CD4-positive, alpha-beta T cell treated with Interferon alpha-2 for 1 hour (primary cell): ENCODE measurements at places on chromosomes 6 and 20.

DNA sequence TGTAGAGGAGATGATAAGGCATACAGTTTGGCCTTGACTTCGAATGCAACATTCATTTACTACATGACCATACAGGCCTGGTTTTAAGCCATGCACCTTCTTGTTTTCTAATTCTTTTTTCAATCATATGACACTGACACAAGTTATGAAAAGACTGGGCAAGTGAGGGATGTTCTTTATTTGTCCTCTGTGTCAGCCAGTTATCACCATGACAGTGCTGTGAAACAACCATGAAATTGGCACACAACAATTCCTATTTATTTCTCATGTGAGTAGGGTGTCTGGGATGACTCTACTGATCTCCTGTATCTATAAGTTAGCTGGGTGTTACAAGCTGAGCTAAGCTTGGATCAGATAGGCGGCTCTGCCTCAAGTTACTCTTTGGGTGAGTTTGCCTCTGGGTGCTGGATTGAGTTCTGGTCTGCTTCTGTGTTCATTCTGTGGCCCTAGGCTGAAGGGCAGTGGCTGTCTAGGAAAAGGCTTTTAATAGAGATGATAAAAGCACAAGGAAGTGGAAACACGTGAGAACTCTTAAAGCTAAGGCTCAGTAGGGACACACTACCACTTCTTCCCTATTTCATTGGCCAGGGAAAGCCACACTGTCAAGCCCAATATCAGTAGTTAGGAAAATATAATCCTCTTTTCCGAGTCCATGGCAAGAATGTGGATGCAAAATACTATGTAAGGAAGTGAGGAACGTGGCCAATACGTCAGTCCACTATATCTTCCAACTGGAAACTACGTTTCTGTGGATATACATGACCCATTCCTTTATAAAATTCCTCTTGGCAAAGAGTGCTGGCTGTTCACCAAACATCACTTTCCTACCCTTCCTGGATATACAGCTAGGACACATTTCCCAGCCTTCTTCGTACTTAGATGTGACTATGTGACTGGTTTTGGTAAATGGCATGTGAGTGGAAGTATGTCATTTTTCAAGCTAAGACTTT, 126.2 kb upstream of the RNF24 start:
- no peak for DNase-seq

GRCh38 chr6:3753228-3753835, 1.8 kb upstream of the PXDC1 start:
- DNase-seq = no peak

- DNase-seq = no peak
Observed at GRCh38 chr6:14472986-14473337, 355.4 kb downstream of the CD83 start.

DNA sequence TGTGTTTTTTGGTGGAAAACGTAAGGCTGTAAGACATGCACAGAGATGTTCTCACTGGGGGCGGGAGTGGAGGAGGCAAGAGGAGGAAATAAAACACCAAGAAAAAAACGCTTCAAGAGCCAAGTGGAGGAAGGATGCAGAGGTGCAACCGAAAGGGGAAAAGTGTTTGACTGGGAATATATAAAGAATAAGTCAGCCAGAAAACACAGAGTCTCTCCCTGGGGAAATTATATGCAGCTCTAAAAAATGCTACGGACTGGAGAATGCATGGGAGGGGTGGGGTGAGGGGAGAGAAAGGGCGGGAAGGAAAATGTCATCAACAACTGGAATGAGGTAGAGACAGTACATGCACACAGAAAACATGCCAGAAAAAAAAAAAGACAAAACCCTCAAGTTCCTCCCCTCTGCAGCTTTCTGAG, 133.5 kb downstream of the SCML4 start:
- DNase-seq = no peak

DNA sequence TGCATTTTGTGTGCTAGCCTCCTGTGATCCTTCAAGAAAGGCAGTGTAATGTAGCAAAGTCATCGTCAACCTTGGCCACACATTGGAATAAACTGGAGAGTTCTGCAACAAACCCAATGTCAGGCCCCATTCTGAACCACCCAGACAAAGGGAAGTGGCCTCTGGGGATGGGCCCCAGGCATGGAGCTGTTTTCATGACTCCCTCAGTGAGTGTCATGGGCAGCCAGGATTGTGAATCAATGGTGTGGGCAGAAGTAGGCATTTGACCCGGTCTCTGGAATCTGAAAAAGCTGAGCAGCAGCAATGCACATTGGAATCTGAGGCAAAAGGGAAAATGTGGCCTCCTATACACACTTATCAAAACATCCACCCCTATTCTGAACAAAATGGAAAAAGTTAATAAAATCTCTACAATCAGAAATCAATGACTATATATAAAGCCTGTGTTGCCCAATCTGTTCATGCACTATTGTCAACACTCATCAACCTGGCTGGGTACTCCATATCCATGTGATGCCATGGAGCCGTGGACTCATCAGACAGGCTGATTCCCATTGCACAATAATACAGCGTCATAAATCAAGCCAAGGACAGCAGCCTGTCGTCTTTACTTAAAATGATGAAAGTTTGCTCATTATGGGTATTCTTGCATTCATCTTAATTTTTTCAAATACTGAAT, 134.9 kb upstream of the STMND1 start:
- no peak for DNase-seq

- no peak for DNase-seq
Observed at GRCh38 chr20:16229813-16230212, 343.4 kb downstream of the KIF16B start.

- DNase-seq = no peak
Observed at GRCh38 chr20:40679184-40679583, 9.9 kb downstream of the MAFB start.

DNA sequence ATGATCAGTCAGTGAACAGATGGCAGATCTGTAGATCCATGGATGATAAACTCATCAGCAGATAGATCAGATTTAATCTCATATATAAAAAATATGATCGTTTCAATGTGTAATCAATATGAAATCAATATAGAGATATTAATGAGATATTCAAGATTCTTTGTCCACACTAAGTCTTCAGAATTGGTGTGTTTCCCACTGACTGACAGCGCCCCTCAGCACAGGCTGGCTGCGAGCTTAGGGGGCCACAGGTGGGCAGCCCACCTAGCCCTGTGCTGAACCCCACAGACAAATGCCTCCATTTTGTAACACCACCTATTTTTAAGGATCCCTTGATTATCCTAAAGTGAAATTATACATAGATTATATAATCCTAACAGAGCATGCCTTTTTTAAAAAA, 32.3 kb downstream of the FRMD1 start:
- DNase-seq = no peak

DNA sequence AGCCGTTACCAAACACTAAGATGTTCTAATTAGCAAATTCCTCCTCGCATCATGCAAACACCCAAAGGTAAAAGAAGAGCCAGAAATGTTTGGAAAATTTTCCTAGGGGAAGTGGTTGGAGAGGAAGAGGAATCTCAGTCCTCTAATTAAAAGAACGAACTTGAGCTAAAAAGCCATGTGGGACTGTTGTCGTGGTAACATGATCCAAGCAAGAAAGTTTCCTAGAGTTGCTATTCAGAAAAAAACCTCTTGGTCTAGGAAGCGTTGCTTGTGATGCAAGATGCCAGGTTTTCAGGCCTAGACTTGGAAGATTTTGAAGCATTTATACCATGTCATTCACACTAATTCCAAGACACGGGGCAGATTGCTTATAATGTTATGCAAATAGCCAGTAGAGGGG, 106.8 kb upstream of the DOK5 start:
- DNase-seq = no peak

DNA sequence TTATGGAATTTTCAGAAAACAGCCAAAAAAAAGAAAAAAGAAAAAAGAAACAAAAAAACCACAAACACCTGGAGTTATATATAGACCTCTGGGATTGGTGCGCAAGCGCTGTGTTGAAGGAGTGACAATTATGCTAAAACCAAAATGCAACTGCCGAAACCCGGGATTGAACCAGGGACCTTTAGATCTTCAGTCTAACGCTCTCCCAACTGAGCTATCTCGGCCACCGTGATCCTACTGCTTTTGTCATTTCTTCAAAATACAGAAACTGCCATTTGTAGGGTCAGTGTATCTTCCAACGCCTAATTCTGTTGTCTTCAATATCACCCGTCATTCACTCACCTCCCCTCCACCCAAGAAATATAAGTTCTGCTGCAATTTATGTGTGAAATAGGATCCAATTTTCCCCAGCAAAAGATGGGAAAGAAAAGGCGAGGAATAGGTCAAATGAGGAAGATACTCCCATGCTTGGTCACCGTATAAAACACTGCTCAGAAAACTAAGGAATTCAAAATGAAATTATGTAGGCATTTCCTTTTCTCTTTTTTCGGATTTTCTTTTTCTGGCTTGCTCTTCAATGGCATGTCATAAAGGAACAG, 116.0 kb downstream of the TRIM27 start:
- no peak for DNase-seq

- DNase-seq = peak; percentile 79
Observed at GRCh38 chr6:27873021-27873940, 38.9 kb downstream of the OR2B2 start.

DNA sequence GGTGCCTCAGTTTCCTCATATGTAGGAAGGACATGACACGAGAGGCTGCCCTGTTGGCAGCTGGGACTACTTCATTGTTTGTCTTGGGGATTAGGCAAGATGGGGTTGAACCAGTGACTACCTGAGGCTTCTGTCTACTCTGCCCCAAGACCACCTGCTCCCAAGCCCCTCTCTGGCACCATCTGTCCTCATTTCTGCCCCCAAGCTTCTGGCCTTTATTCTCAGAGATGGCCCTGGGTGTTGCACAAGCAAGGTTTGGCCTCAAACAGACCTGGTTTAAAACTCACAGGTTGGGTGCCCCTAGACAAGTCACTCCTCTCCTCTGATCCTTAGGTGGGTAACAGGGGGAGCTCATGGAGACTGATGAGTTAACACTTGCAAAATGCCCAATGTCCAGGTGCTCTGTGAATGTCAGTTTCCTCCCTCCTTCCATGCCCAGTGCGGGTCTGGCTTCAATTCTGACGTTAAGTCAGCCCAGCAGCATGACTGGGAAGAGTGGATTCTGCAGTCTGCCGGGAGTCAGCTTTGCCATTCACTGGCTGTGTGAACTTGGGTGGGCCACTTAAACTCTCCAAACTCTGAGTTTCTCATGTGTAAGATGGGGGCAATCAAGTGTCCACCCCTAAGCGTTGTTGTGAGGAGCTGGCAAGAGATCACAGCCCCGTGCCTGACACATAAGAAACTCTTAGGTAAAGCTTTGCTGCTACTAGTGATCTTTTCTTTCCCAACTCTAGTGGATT, 84.5 kb upstream of the TOX2 start:
- no peak for DNase-seq

DNA sequence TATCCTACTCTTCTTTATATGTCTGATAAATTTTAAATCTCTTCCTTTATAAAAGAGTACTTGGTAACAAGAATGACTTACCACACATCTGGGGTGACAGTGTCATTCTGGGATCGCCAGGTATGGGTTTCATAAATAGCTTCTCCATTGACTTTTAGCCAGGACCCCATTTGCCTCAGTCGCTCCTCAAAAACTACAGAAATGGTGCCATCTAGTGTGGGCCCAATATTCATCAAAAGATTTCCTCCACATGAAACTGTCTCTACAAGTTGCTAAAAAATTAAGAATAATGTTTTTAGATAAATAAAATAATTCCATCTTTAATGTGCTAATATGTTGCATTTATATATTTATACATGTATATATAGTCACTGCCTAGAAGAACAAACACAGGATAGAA, 9.7 kb downstream of the FUCA2 start:
- DNase-seq = no peak

DNA sequence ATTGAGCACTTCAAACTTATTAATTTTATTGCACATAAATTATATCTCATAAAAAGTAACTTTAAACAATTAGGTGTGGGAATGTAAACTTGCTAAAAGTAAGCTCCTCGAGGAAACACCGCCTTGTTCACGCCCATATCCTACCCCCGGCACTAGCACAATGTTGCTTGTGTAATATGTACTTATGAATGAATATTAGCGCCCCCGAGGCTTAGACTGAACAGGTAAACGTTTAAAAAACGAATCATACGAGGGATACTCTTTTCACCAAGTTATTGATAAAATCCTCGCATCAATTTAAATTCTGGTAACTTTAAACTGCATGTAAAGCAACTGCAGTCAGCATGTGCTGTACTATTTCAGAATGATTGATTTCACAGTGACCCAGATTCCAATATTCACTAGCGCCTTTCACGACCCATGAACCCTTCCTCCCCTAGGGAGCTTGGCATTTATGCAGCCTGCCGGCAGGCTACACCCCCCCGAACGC, 637 bp downstream of the TFB1M start:
- DNase-seq = peak; percentile 44
